ENCODE measurements at places on chromosomes 2 and 18. TPM values are rescaled to one million over a fixed set of nuclear protein-coding genes. Genes with fewer than 3 reads are reported as not detected.

DNA sequence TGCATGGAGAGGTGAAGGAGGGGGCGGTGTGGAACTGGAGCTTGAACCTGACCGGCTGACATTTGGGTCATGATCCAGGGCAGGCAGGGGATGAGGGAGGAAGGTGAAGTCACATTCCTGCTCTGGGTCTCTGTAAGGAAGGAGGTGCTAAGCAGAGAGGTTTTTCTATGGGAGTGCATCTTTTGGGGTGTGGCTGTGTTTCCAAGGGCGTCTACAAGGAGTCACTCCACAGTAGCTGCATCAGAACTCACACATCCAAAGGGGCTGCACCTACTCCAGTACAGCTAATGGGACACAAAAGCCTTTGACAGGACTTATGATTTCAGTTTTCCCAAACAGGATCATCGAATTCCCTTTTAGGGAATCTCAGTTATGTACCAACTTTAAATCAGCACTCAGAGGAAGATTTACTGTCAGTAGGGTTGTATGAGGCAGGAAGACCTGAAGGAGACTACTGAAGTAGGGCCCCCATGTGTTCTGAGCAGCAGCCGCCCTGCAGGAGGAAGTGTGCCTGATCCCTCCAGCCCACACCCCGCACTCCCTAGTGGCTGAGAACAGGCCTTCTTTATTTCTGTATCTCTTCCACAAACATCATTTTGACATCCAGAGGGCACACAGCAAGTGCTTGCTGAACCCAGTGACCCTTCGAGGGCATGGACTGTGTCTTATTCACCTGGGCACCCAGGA lies 137.2 kb downstream of the CELF4 start:
- no peak for DNase-seq

The MRPS9 gene
- 21.2 TPM for total RNA-seq

DNA sequence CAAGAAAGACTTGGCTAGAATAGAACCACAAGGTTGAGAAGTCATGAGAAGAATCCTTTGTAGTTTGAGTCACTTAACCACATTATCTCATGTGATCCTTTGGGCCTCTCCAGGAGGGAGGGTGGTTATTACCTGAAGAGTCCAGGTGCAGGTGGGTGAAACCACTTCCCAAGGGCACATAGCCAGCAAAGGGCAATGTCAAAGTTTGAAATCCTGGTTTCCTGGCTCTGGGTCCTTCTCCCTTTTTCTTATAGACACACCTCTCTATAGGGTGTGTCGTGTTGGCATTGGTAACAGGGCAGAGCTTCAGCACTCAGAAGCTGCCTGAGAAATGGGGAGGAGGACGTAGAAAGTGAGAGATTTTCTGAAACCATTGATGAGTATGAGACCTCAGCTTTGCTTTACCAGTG lies 137.9 kb downstream of the MGAT5 start:
- DNase-seq = peak; percentile 60

DNA sequence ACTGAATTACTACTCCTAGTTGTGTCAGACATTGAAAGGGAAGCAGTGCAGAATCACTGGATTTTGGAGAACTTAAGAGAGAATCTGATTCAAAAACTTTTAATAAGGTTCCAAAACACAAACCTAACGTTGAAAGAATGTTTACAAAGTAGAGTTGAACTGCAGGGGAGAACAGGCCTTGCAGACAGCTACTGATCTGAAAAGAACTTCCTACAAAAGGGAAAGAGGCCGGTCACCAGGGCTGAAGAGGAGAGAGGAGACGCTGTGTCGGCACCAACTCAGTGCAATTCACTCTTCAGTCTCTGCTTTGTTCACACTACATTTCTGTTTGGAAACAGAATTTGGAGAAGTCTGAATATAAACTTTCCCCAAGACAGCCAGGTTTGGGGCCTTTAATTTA lies 124.0 kb downstream of the GAREM1 start:
- no peak for DNase-seq

- no peak for DNase-seq
Observed at GRCh38 chr2:206452242-206452641, 8.9 kb downstream of the ADAM23 start.

The TEKT4 gene
- total RNA-seq = not detected

GRCh38 chr18:26435415-26436095 lies 112.8 kb downstream of the KCTD1 start:
- DNase-seq = no peak

- peak; percentile 60 for DNase-seq
Observed at GRCh38 chr2:177165721-177166711, 46.6 kb upstream of the HNRNPA3 start.

- no peak for DNase-seq
Observed at GRCh38 chr18:45836242-45837205, 11.0 kb downstream of the SIGLEC15 start.

- no peak for DNase-seq
Observed at GRCh38 chr2:68662466-68662865, 19.1 kb downstream of the PROKR1 start.

The FOXI3 gene
- total RNA-seq = not detected

The KCNG3 gene
- 0.02 TPM for total RNA-seq

DNA sequence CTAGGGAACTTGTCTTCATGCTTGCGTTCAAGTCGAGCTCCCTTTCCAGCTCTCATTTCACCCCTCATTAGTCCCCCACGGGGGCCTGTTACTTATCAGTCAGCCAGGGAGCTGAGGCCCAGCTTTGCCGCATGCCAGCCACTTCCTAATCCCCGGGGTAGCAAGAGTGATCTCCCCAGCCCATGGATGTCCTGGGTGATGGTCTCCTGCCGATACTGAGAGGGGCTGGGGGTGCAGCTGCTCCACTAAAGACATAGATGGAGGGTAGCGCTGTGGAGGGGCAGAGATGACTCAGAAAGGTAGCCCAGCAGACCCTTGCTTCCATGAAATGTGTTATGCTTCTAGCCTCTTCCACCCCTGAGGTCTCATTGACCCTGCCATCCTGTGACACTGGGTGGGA lies 314.0 kb upstream of the EPAS1 start:
- DNase-seq = no peak

DNA sequence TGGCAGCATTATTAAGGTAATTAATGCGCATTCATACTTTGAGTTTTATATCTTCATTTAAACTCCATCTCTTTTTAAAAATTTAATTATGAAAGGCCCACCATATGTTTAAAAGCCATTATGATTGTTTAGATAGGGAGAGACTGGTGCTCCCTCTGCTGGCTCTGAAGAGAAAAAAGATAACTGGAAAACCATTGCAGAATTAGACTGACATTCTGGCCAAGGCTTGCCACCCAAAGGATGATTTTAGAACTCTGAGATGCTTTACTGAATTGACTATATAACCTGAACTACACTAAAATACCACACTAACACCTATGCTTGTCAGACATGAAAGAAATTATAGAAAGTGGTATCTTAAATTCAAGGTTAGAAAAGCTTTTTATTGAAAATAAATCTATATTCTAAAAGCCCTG lies 127.6 kb upstream of the SPOPL start:
- DNase-seq = peak; percentile 43

GRCh38 chr2:16933355-16933754 lies 267.7 kb upstream of the CYRIA start:
- no peak for DNase-seq

The THSD7B gene
- 0.05 TPM for total RNA-seq

DNA sequence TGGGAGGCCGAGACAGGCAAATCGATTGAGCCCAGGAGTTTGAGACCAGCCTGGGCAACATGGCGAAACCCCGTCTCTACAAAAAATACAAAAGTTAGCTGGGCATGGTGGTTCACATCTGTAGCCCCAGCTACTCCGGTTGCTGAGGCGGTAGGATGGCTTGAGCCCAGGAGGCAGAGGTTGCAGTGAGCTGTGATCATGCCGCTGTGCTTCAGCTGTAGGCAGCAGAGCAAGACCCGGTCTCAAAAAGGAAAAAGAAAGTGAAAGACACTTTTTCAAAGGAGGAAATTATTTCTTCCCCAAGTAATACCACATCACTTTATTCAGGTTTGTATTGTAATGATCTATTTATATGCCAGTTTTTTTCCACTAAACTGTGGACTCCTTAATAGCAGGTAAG lies 35.7 kb upstream of the TAF4B start:
- peak; percentile 24 for DNase-seq

DNA sequence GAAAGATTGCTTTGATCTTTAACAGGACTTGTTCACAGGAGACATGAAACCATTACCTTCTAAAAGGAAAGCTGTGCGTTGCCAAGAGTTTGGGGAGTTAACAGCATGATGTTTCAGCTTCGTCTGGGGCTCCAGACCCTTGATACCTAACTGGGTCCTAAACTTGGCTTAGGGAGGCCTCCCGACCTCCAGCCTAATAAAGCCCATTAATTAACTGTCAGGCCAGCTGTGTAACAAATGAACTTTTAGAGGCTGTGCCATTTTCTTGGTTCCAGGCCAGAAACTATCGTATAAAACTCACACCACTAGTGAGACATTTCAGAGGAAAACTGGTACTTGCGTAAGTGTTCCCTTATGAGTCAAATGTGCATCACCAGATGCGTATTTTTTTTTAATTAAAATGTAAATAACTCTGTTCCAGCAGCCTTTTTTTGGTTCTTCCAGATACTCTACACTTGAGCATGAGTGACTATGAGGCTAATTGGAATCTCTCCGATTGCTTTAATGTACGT lies 236.5 kb downstream of the BCL2 start:
- peak; percentile 24 for DNase-seq

DNA sequence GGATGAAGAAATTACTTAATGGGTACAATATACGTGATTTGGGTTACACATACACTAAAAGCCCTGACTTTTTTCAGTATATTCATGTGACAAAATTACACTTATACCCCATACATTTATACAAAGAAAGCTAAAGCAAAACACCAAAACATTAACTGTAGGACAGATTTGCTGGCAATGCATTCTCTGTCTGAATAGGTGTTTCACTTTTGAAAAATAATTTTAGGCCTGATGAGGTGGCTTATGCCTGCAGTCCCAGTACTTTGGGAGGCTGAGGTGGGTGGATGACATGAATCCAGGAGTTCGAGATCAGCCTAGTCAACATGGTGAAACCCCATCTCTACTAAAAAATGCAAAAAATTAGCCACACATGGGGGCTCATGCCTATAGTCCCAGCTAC lies 301.5 kb upstream of the FAM98A start:
- DNase-seq = no peak

Data from M059J (cell line).